ENCODE measurements at places on chromosomes 5 and 9.

GRCh38 chr5:142869886-142870285 lies 99.7 kb downstream of the ARHGAP26 start:
- peak; percentile 64 for DNase-seq

DNA sequence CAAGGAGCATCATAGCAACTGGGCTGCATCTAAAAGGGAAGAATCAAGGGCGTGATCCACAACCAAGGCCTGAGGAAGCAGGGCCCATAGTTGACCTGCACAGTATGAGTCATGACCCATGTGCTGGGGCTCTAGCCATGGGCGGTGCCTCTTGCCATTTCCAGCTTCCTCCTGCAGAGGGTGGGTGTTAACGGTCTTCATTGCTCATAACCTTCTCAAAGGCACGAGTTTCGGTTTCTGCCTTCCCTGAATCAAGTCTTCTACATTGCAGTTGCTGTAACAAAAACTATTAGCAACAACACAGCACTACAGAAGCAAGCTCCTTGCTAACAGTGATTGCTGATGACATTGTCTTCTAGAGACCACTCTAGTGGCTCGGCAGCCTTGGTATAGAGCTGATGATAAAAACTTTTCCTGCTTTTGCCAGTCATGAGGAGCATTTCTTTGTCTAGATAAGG lies 66.9 kb downstream of the CTSL start:
- no peak for DNase-seq

DNA sequence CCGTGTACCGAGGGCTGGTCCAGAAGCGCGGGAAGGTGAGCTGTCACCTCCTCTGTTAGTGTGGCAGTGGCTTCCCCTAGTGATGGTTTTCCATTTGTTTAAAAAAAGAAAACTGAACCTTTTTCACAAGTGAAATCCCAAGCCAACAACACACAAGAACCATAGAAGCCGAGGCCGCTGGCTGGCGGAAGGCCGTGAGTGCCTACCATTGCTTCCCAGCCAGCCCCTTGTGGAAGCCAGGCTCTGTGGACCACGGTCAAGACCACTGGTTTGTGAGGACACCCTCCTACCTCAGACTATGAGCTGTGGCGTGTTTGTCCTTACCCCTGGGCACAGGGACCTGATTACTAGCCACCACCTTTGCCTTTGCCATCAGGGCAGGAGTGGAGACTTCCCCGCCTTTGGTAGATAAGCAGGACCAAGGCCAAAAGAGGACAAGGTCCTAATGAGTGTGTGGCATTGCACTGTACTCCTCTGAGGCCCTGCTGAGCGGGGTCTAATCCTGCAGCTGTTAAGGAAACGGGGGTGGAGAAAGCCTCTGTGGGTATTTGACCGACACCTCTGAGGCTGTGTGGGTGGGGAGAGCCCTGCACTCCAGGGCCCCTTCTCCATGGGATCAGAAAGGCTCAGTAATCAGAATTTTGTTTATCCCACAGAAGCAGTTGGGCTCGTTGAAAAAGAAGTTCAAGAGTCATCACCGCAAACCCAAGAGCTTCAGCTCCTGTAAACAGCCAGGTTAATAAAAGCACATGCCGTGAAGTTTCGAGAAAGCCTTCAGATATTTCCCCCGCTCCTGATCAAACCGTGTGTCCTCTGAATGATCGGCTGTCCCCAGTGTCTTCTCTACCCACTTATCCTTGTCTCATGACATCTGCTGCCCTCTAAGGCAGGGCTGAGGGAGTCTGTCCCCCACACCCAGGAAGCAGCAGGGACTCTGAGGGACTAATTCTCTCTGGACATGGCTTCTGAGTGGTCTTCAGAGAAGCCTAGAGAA lies 4.3 kb downstream of the SURF2 start:
- DNase-seq: no peak

DNA sequence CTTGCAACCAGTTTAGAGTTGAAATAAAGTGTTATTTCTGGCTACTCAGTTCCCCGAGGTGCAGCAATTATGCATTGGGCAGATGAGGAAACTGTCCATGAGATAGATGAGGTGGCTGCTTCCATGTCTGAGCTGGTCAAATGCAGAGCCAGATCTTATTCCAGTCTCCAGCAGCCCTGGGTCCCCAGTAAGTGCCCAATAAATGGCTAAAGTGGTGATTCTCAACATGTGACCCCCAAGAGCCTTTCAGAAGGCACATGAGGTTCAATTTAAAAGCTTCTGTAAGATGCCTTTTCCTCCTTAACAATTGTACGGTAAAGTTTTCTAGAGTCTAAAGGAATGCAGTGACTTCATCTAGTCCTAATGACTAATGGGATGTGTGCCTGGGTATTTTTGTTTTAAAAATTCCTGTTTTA lies 17.5 kb downstream of the ATOX1 start:
- DNase-seq: no peak

- DNase-seq: no peak
Observed at GRCh38 chr5:31449174-31449573, 82.7 kb downstream of the DROSHA start.

- DNase-seq: no peak
Observed at GRCh38 chr5:167576897-167577296, 714.5 kb upstream of the WWC1 start.

- no peak for DNase-seq
Observed at GRCh38 chr9:33818167-33818846, 1.3 kb downstream of the UBE2R2 start.

Measured in smooth muscle cell of the brain vasculature (primary cell).